T-cell (primary cell): ENCODE measurements at places on chromosomes 2 and 18. TPM values are rescaled to one million over a fixed set of nuclear protein-coding genes. Genes with fewer than 3 reads are reported as not detected.

GRCh38 chr18:44807766-44808165 lies 127.1 kb downstream of the SETBP1 start:
- no peaks in the 10 kb centered on the region for H3K36me3 ChIP-seq
- H3K27ac ChIP-seq, result no peak overlapping the region
- no peak for DNase-seq
- no peaks in the 10 kb centered on the region for H3K27me3 ChIP-seq
- no peak overlapping the region for H3K4me3 ChIP-seq

- DNase-seq, result no peak
- H3K27me3 ChIP-seq, result no peaks in the 10 kb centered on the region
- H3K4me1 ChIP-seq, result no peaks in the 10 kb centered on the region
- peaks cover 26% of the 10 kb centered on the region for H3K36me3 ChIP-seq
Observed at GRCh38 chr2:202782940-202783558, 88.5 kb downstream of the ICA1L start.

DNA sequence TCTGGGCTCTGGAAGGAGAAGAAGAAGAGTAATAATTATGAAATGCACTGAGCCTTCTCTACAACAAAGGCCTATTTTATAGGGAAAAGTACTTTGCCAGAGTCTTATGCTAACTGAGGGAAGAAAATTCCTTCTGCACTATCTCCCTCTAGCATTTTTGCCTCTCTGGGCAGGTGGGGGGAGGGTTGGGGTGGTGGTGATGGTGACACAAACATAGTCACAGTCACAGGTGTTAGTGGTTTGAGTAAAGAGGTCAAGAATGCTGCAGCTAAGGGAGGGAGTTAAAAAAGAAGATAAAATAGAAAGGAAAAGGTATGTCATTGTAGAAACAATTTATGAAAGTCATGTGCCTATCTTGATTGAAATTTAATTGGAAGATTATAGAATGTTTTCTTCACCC lies 140.8 kb upstream of the COL3A1 start:
- no peaks in the 10 kb centered on the region for H3K36me3 ChIP-seq
- DNase-seq, result no peak
- no peaks in the 10 kb centered on the region for H3K4me1 ChIP-seq
- H3K4me3 ChIP-seq, result no peak overlapping the region
- H3K27me3 ChIP-seq, result no peaks in the 10 kb centered on the region

DNA sequence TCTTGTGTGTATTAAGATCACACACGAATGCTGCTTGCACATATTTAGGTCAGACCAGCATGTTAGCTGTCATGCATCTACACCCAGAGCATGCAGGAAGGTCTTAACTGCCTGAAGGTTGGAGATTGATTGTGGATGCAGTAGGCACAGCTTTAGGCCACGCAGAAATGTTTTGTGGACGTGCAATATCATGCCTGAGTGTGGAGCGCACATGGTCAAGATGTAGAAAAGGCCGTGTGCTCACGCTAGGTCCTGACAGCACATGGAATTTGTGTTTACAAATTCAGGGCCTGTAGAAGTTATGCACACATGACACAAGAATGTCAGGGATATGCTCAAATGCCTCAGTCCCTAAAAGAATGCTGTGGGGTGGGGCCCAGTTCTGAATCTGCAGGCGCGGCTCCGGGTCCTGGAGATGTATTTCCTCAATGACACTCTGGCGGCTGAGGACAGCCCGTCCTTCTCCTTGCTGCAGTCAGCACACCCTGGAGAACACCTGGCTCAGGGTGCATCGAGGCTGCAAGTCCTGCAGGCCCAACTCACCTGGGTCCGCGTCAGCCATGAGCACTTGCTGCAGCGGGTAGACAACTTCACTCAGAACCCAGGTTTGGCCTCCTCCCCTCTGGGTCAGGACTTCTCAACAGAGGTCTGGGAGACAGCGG lies 27.9 kb downstream of the MARCO start:
- no peak overlapping the region for H3K27ac ChIP-seq
- no peaks in the 10 kb centered on the region for H3K4me1 ChIP-seq
- no peak overlapping the region for H3K4me3 ChIP-seq
- H3K36me3 ChIP-seq, result no peaks in the 10 kb centered on the region
- DNase-seq, result no peak

GRCh38 chr18:75582940-75583339 lies 155.4 kb upstream of the SMIM21 start:
- H3K36me3 ChIP-seq, result no peaks in the 10 kb centered on the region

- H3K4me1 ChIP-seq, result no peaks in the 10 kb centered on the region
- no peaks in the 10 kb centered on the region for H3K36me3 ChIP-seq
- H3K27me3 ChIP-seq, result no peaks in the 10 kb centered on the region
- H3K27ac ChIP-seq, result no peak overlapping the region
Observed at GRCh38 chr2:184530239-184530638, 68.1 kb upstream of the ZNF804A start.

- no peaks in the 10 kb centered on the region for H3K36me3 ChIP-seq
- no peaks in the 10 kb centered on the region for H3K4me1 ChIP-seq
- no peaks in the 10 kb centered on the region for H3K27me3 ChIP-seq
- no peak for DNase-seq
- no peak overlapping the region for H3K27ac ChIP-seq
Observed at GRCh38 chr2:163563336-163563735, 172.5 kb downstream of the FIGN start.

GRCh38 chr2:95158891-95159619 lies 593 bp downstream of the ZNF514 start:
- peak overlapping the region; percentile 66 for H3K27ac ChIP-seq
- H3K27me3 ChIP-seq, result no peaks in the 10 kb centered on the region
- DNase-seq, result no peak
- no peaks in the 10 kb centered on the region for H3K36me3 ChIP-seq

DNA sequence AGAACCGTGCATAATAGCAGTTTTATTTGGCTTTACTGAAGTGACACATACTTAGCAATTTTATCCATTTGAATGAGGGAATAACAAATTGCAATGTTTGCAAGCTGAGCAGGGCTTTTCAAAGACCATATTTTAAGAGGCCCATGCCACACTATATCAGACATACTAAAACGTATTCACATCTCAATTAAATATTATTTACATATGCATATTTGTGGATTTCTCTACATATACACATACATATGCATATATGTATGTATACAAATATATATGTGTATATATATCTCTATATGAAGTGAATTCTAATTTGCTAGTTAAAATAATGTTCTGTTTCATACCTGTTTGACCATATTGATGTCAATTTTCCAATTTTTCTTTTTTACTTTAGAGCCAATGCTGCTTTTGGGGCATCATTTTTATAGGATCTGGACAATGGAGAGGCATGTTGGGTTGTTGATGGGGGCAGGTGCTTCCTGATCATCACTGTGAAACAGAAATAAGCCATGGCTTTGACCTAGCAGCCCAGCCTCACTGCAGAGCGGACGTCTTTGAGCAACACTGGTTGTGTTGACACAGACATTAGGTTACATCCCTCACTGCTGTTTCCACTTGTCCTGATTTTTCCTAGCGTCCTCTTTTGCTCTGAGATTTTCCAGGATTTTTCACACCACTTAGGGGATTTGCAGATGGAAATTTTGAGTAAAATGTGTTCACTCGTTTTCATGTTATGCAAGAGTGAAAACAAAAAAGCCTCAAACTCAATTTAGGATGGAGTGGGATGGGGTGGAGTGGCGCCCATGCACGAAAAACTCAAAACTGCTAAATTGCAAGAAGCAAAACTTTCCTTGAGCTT lies 56.9 kb downstream of the RDH14 start:
- no peaks in the 10 kb centered on the region for H3K36me3 ChIP-seq
- no peaks in the 10 kb centered on the region for H3K4me1 ChIP-seq
- no peak overlapping the region for H3K27ac ChIP-seq
- no peak overlapping the region for H3K4me3 ChIP-seq

DNA sequence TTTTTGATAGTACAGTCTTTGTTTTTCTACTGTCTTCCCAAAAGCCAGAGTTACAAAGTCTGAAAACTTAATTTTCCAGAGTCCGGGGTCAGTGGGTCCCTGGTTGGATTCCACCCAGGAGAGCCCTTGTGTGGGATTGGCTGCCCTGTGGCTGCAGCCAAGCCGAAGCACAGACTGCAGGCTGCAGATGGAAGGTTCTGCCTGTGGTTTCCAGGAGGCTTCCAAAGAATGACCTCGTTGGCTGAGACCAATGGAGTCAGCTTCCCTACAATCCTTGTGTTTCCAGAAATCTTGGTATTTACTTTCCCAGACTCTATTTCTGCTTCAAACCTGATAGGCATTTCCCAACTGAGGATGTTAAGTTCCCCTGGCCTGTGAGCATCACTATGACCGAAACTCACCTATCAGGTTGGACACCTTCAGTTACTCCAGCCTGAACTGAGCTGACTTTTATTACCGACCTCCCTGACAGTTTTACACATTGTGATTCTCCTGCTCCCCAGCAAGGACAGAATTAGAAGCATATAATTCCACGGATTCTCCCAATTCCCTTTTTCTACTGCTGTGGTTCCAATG lies 117.5 kb upstream of the CCDC68 start:
- no peaks in the 10 kb centered on the region for H3K4me1 ChIP-seq
- no peaks in the 10 kb centered on the region for H3K27me3 ChIP-seq

DNA sequence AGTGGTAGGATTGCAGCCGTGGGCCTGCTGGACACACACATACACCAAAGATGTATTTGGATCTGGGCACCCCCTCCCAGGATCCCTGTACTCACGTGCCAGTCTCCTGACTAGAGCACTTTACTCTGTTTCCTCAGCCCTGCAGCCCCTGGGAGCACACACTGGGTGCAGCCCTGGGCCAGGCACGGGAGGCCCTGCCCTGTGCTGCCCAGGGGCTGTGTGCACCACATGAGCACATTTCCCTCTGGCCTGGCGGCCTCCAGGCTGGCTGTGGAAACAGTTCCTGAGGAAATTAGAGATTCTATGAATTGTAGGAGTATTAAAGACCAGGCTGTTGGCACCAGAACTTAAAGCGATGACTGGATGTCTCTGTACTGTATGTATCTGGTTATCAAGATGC lies 45.4 kb downstream of the BCL2L11 start:
- H3K36me3 ChIP-seq, result peaks cover 9% of the 10 kb centered on the region
- H3K4me3 ChIP-seq, result no peak overlapping the region
- H3K27me3 ChIP-seq, result no peaks in the 10 kb centered on the region
- no peak overlapping the region for H3K27ac ChIP-seq

DNA sequence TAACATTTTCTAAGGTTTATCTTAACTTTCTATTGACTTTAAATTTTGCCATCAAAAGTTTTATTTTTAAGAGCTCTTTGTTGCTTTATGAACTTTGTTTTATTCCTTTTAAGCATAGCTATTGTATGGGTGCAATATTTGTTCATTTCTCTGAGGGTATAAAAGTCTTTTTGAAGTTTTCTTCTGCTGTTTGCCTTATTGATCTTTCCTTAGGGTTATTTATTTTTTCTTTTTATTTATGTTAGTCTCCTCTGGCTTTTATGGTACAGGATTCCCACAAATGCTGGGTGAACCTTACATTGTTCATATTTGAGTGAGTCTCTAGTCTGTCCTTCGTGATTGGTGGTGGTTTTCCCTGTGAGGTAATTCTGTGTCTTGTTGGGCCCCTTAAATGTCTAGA lies 68.4 kb downstream of the PARD3B start:
- no peaks in the 10 kb centered on the region for H3K27me3 ChIP-seq
- no peak overlapping the region for H3K4me3 ChIP-seq
- no peaks in the 10 kb centered on the region for H3K36me3 ChIP-seq
- H3K4me1 ChIP-seq, result no peaks in the 10 kb centered on the region

The PRKAG3 gene
- not detected for total RNA-seq

DNA sequence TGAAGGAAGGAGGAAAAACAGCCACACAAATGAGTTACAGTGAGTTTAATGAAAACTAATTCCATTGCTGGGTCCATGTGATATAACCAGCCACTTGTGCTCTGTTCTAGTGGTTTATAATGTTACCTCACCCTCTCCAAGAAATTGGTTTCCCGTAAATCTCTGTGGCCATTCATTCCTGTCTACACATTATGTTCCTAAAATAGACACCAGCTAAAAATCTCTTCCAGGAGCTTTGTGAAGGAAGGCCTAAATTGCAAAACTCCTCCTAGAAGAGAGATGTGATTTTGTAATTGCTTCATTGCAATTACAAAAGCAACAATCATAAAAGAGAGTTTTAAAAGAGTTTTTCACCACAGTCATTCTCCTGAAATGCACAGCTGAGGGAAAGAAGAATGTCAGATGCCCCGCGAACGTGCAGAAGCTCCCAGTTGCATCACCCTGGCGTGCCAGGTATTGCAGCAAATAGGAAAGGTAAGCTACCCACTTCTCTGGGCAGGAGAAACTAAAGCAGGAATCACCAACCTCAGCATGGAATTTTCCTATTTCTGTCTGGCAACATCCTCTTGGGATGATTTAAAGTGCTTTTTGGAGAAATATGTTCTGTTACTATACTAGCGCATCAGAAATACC lies 1.7 kb downstream of the SCN1A start:
- H3K4me3 ChIP-seq, result no peak overlapping the region
- DNase-seq, result no peak
- H3K4me1 ChIP-seq, result no peaks in the 10 kb centered on the region
- H3K36me3 ChIP-seq, result no peaks in the 10 kb centered on the region

The NRP2 gene
- not detected for total RNA-seq

DNA sequence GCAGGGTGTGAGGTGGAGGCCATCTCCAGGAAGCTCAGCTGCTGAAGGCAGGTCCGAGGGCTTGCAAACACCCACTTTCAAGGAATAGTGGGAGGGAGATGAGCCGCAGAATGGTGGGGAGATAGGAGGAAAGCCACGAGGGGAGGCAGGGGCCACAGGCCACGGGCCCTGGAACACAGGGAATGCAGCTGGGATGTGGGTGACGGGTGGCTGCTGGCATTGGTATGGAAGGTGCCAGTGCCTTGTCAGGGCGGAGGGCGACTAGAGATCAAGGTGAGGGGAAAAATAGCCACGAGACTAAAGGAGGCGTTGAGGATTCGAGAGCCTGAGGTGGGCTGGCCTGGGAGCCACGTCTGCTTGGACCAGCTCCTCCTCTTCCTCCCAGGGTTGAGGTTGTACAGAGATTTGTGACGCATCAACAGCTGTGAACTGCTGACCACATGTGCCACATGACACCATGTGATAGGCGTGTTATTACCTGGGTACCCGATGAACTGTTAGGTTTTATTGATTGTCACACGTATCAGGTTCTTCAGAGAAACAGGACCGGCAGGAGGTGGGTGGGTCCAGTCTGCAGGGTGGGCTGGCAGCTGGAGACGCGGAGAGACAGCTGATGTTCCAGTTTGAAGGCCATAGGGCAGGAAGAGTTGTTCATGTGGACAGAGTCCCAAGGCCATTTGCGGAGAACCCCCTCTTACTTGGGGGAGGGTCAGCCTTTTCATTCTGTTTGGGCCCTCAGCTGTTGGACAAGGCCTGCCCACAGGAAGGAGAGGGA lies 9.9 kb downstream of the IMPA2 start:
- no peaks in the 10 kb centered on the region for H3K27me3 ChIP-seq
- H3K27ac ChIP-seq, result no peak overlapping the region
- DNase-seq, result no peak
- peaks cover 11% of the 10 kb centered on the region for H3K4me1 ChIP-seq
- H3K36me3 ChIP-seq, result no peaks in the 10 kb centered on the region

The CLEC4F gene
- total RNA-seq, result not detected
